Stimulated activated CD4-positive, alpha-beta T cell treated with anti-CD3 and anti-CD28 coated beads, Interleukin-1b, Interleukin-23, amount 100 ng/mL, for 48 hours (primary cell): ENCODE measurements at places on chromosomes 6 and 20.

DNA sequence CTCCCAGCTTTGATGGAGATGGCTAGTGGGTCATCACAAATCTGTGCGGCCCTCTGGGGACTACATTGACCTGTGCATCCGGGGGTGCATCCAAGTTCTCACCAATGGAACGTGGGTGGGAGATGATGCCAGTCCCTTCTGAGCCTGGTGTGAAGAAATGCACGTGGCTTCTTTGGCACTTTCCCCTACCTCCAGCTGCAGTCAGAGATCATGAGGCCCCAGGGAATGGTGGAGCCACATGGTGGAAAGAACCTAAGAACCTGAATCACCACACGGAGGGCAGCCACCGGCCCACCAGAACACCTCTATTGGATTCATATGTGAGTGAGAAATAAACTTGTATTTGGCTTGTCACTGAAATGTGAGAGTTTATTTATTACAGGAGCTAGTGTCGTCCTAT is 9.9 kb upstream of the CDKN1A start:
- no peak for DNase-seq

- DNase-seq: peak; percentile 86
Measured at GRCh38 chr20:50957798-50958614, at the start of gene DPM1. Gene DPM1, minus strand, starts transcription at chr20:50958532. Its CDS starts 9 bp downstream, at chr20:50958523.

DNA sequence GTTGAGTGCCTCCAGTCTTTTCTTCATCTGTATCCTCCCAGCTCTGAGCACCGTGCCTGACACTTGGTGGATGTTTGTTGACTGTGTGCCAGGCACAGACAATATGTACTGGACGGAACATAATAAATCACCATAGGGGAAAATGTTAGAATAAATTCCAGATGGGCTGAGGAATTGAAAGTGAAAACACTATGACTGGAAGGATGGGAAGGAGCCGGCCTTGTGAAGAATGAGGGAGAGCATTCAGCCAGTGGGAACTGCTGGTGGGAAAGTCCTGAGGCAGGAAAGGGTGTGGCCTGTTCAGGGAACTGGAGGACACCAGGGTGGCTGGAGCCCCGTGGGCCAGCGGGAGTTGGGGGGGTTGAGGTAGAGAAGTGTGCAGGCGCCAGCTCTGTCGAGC is 75.4 kb downstream of the MTHFD1L start:
- no peak for DNase-seq

- no peak for DNase-seq
Measured at GRCh38 chr6:119207971-119208725, 129.7 kb upstream of the FAM184A start.

DNA sequence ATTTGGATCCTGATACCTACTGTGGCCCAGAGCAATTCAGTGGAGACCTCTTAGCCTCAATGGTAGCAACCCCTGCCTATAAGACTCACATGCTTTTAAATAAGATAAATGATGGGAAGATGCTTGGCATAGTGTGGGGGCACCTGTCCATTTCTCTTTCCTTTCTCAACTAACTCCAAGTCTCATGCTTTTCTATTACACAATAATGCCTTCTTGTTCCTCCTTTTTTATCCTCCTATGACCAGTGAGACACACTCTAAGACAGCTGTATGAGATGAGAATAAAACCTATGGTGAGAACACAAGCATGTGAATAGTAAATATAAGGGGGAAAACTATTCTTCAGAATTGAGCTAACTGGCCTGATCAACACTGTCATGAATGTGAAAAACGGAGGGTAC is 147.0 kb upstream of the STXBP5 start:
- DNase-seq: no peak

DNA sequence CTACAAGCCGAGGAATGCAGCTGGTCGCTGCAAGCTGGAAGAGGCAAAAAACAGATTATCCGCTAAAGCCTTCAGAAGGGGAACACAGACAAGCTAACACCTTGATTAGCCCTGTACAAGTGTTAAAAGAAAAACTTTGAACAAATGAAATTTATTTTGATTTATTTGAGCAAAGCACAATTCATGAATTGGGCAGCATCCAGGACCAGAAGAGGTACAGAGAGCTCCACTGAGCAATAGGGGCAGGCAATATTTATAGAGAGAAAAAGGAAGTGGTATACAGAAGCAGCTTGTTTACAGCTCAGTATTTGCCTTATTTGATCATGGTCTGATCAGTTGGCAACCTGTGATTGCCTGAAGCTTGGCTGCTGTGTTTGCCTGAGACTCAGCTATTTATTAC is 17.6 kb downstream of the HLA-DOB start:
- DNase-seq: no peak

DNA sequence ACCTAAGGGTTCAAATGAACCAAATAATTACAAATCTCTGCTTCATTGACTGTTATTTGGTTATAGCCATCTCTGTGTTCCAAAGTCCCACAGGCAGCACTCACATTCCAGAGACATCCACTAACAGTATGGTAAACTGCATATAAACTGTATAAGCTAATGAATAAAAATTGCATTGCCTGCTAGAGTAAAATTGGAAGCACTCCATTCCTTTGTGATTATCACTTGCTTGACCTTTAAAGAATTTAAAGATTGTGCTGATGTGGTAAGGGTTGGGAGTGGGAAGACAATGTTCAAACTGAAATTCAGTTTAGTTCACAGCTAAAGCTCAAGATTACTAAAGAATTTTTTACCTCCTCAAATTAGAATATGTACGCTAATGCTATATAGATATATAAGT is 31.0 kb upstream of the OSTM1 start:
- no peak for DNase-seq

GRCh38 chr6:88840796-88841539 is 122.5 kb downstream of the RNGTT start:
- no peak for DNase-seq
